Fibroblast of skin of abdomen (primary cell): ENCODE measurements at places on chromosomes 12 and 14.

DNA sequence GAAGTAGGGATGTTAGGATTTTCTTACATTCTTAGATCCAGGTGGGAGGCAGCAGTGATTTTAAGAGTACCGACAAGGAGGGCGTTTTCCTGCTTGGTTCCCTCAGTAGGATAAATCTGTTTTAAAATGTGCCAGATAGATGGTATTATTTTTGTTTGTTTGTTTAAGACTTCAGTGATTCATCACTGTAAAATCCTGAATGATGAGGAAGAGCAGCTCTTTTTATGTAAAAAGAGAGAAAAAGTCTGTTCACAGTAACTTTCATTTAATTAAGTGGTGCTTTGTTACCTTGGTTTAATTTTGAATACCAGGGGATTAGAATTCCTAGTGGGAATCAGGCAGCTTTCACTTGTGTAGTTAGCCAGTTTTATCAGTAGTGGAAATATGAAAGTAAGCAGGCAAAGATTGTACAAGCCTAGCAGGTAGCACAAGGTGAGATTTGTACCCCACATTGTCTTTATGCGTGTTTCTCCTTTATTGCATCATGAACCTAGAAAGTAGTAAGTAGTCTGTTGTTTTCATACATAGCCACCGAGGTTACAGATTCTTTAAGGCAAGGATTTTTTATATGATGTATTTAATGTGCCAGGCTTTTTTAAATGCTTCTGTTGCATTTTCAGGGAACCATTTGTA is 349.6 kb downstream of the CCDC91 start:
- DNase-seq, result no peak

DNA sequence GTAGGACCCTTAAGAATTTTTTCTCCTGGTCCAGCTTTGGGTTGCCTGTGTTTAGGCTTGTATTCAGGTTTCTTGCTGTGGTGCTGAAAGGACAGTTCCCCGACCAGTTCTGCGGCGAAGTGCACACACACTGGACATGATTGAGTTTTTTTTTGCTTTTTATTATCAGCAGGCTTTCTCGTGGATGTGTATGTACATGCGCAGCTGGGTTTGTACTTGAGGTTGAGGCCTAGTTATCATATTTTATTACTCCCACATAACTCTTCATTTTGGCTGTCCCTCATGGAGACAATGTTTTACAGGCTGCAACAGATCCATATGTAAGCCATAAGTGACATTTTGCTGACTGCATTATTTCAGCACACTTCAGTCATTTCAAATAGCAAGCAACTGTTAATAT is 2.5 kb downstream of the SCN8A start:
- peak; percentile 73 for DNase-seq

DNA sequence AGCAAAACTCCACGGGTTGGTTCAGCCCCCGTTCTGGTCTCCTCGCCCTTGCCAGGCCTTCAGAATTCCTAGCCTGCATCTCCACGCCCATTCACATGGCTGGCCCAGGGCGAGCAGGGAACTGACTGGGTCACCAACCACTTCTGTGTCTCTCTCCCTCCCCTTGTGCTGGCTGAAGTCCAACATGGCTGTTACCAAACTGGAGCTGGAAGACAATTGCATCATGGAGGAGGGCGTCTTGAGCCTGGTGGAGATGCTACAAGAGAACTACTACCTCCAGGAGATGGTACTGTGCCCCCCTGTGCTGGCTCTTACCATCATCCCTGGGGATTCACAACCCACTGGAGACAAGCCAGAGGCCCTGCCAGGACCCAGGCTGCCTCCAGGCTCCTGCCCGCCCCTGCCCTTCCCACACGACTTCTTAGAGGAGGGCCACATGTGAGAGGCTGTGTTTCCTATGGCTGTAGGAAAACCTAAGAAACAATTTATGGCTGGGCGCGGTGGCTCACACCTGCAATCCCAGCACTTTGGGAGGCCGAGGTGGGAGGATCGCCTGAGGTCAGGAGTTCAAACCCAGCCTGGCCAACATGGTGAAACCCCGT is 9.9 kb downstream of the LRRC74A start:
- DNase-seq, result peak; percentile 3

- peak; percentile 30 for DNase-seq
Measured at GRCh38 chr12:64400041-64400440, 4.2 kb upstream of the XPOT start.

- DNase-seq, result no peak
Measured at GRCh38 chr14:30874999-30875787, 834 bp downstream of the COCH start.

- no peak for DNase-seq
Measured at GRCh38 chr14:71610797-71611196, 321.4 kb upstream of the RGS6 start.

DNA sequence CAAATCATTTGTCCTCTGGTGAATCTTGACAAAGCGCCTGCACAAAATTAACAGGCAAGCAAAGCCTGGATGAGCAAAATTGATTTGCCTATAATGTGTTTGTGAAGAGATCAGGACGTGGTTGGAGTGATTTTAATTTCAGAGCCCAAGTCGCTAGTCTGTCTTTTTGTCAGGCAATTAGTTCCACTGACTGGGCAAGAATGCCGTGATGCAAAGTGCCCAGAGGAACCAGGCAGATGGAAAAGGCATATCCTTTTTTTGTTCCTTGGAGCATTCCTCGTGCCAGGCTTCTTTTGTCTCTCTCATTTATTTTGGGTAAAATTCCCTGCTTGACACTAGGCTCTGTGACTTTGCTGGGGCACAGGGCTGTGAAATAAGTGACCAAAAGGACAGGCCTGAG is 65.9 kb upstream of the CCDC198 start:
- DNase-seq, result no peak

GRCh38 chr12:79547044-79547734 is 143.6 kb downstream of the PAWR start:
- DNase-seq, result peak; percentile 92

- DNase-seq, result no peak
Measured at GRCh38 chr14:94346841-94347240, 23.7 kb upstream of the SERPINA6 start.

DNA sequence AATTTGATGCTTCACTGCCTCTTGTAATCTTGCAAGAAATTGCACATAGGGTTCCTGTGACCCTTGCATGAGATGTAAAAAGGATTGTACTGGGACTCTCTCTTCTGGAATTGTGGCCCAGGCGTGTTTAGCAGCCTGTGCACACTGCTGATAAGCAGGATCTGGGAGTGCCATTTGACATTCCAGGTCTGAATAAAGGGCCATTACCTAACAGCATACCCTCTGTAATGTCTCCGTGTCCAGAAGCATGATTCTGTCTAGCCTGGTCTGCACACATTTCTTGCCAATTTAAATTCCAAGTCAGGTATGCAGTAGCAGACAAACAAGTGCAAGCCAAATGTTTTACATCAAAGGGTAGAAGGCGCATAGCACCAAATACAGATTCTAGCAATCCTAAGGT is 18.1 kb upstream of the MAPKAPK5 start:
- DNase-seq, result no peak

- DNase-seq, result peak; percentile 45
Measured at GRCh38 chr14:72451054-72451972, 442.6 kb downstream of the DPF3 start.

GRCh38 chr12:109278912-109279311 is 30.2 kb downstream of the FOXN4 start:
- no peak for DNase-seq

GRCh38 chr14:56137453-56137807 is 19.2 kb downstream of the PELI2 start:
- DNase-seq, result no peak

DNA sequence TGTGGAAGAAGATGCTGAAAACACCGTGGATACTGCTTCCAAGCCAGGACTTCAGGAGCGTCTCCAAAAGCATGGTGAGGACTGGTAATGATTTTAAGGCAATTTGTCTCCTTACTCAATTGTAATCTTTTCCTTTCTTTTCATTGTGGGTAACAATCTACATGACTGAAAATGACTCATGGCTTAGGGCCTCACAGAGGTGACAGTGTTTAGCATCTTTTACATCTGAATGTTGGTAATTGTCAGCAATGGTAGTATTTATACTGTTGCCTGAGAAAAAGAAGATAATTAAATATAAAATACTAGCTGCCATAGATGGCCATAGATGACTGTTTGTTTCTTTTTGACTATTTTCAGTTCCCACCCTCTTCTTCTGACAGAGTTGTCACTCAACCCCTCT is 31.6 kb downstream of the TULP3 start:
- peak; percentile 21 for DNase-seq

- peak; percentile 55 for DNase-seq
Measured at GRCh38 chr12:26791301-26791791, 41.6 kb downstream of the ITPR2 start.

GRCh38 chr14:25239170-25239569 is 189.2 kb upstream of the STXBP6 start:
- no peak for DNase-seq

- peak; percentile 84 for DNase-seq
Measured at GRCh38 chr12:15599266-15600037, 189.7 kb downstream of the EPS8 start.

DNA sequence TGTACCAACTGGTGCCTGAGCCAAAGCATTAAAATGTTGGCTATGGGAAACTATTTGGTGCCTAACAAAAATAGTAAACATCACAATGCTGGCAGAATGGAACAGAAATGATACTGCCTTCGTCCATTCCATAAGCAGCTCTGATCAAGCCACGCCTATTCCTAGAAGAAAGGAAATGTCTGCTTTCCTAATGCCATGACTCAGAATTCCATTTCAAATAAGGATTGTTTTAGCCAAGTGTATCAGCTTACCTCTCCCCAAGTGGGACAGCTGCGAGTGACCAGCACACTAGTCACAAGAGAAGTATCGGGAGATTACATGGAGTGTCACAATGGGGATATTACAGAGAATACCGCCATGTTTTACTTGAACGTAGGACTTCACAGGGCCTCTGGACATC is 38.7 kb downstream of the GLT8D2 start:
- peak; percentile 86 for DNase-seq

- no peak for DNase-seq
Measured at GRCh38 chr12:86959766-86960458, 703.7 kb upstream of the MGAT4C start.

DNA sequence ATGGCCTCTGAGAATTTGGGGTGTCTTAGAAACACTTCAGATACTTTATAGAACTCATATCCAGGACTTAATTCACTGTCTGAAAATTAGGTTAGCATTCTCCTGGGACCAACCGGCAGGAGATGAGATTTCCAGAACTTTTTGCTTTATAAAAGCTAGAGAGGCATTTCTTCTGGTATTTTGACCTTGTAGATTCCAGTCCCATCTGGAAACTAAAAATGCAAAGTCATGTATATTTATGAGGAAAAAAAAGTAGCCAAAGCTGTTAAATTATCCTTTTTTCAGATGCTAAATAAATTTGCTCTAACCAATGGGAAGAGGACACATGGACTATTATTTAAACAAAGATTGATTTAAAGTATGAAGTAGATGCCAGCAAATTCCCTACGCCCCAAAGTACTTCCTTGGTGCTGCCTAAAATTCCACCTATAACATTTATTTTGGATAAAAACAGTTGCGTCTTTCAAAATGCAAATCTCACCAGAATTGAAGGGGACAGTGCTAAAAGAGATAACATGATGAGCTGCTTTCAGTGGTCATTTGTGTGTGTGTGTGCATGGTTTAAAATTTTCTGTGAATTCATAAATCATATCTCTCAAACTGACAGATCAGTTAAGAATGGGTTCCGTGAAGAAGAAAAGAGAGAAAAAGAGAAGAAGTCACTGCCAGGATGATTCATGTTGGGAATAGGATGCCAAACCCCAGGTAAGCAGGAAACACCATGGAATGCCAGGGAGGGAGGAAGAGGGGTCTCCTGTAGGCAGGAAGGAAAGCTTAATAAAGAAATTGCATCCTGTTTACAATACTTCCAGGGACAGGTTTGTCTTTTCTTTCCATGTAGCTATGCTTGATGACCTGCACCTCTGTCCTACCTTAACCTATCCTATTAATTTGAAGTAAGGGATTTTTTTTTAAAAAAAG is 97.7 kb upstream of the RGS6 start:
- no peak for DNase-seq

DNA sequence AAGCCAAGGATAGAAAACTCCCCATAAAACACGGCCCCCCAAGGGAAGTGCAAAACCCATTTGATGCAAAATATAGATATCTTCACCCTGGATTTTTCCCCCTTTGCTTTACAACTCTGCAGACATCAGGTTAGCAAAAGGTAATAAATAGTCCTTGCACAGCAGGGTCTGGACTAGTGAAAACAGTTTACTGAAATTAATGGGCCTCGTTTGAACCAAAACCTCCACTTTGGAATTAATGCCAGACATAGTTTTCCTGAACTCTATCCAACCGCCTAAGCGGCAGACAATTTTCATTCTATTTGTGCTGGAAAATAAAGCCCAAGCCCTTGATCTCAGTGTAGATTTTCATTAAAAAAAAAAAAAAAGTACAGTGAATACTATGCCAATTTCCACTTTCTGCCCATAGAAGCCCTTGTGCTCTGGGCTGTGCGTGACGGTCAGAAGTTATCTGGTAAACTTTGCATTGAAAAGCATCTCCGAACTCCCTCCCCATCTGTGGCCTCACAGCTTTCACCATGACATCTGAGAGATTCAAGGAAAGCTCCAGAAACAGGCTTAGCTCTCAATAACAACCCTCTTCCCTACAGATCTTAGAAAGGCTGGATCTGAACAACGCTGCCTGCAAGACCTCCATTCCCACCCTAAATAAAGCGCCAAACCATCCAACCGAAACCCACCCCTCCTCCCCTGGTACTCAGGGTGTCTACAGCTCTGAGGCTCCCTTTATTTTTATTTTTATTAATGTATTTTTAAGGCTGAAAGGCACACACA is 11.0 kb upstream of the IRF2BPL start:
- DNase-seq, result peak; percentile 77

DNA sequence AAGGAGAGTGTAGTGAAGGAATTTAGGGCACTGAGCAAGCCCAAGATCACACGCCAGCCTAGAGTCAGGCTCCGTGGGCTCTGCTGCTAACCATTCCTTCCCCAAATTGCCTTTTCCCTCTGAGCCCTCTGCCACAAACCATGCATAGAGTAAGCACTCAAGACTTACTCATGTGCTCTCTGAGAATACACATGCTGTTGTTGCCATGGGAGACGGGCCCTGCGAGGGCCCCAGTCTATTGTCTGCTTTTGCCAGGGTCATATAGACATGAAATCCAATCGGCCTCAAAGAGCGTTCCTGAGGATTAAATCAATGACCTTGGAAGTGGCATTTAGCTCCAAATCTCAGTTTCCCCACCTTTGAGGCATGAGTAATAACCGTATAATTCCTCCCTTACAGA is 48.7 kb upstream of the WSCD2 start:
- no peak for DNase-seq

DNA sequence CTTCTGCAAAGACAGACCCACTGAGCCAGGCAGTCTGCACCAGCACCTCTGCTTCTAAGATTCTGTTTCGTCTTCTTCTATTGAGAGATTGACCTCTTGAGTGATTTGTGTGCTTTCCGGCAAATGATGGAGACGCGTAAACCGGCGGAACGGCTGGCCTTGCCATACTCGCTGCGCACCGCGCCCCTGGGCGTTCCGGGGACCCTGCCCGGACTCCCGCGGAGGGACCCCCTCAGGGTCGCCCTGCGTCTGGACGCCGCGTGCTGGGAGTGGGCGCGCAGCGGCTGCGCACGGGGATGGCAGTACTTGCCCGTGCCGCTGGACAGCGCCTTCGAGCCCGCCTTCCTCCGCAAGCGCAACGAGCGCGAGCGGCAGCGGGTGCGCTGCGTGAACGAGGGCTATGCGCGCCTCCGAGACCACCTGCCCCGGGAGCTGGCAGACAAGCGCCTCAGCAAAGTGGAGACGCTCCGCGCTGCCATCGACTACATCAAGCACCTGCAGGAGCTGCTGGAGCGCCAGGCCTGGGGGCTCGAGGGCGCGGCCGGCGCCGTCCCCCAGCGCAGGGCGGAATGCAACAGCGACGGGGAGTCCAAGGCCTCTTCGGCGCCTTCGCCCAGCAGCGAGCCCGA is 703 bp downstream of the ASCL4 start:
- no peak for DNase-seq
